ENCODE measurements at places on chromosomes 1 and 21.

DNA sequence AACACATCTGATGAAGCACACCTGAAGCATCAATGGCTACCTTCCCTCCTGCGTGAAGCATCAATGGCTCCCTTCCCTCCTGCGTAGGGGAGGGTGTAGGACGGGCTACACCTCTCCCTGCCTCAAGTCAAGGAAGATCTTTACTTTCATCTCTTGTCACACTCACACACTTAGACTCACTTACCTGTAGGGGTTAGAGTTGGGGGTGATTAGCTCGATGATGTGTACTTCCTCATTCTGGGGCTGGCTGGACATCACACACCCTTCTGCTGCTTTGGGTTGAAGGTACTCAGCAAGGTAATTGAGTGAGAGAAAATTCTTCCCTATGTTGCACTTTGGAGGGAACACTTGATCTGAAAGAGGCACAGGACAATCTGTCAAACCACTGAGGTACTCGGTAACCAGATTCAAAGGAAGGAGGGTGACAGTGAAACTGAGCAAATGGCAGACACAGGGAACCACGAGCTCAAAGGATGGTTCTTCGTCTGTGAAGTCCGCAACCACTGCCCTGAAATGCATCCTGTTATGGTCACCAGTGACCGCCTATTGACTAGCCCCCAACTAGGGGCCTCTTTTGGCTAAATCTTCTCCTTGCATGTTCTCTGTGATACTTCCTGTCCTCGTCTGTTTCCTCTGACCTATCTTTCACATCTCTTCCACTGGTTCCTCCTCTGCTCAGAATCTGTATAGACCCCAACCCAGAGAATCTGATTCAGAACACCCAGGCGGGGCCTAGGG, 156.2 kb downstream of the TGFBR3 start:
- no peak for DNase-seq

DNA sequence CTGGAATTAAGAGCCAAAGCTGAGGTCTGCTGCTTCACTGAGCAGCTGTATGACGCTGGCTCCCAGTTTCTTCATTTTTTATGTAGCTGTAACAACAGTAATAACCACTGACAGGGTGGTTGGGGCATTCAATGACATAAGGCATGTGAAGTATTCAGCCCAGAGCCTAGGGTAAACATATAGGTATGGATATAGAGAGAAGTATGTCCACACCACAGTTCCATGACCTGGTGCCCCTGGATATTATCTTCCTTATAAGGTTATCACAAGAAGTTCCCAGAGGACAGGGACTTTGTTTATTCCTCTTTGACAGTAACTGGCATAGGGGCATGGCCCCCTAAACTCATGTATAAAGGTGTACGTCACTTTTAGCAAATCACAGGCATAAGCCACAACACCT, 14.7 kb downstream of the RAB42 start:
- DNase-seq, result no peak

- DNase-seq, result no peak
These were observed 55.0 kb downstream of the COL24A1 start for GRCh38 chr1:86101616-86102015.

DNA sequence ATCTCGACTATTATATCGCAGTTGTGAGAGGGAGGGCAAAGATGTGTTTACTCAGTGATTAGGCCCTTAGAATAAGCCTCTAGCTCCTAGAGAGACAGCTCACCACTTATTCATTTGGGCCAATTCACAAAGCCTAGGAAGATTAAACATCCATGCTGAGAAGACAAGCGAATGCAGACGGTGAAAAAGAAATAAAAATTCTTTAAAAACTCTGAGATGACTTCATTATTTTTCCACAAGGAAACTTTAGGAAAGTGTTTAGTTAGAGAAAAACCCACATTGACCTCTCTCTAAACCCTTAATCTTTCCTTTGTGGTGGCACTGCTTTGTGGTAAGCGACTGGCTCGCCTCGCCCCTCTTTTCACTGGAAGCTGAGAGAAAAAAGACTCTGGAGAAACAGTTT, 146.8 kb upstream of the DMRTA2 start:
- DNase-seq, result no peak
